Hypothalamus (tissue), 51 donors: ENCODE measurements at places on chromosomes 13 and 19.

DNA sequence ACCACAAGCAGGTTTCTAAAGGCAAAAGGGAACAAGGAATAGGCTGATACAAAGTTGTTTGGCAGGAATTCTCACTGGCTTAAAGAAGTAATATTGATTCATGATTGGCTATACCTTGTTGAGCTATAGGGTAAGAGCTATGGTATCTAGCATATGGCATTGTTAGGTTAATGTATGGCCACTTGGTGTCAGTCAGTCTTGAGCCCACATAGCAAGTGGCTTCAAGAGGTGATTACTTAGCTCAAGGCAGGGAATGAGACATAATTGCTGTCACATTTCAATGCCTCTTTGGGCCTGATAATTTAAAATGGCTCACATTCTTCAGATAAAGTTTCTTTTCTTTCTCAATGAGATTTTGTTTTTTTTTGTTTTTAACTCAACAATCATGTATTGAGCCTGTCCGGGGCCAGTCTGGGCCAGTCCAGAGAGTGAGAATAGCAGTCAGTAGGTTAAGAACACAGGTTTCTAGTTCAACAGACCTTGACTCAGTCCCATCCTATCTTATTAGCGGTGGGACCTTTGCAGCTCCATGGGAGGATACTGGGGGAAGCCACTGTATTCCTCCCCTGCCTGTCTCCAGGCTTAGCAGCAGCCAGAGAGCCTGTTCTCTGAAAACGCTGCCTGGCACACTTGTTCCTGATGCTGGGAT lies 45.8 kb upstream of the RCBTB2 start:
- no peak for DNase-seq

DNA sequence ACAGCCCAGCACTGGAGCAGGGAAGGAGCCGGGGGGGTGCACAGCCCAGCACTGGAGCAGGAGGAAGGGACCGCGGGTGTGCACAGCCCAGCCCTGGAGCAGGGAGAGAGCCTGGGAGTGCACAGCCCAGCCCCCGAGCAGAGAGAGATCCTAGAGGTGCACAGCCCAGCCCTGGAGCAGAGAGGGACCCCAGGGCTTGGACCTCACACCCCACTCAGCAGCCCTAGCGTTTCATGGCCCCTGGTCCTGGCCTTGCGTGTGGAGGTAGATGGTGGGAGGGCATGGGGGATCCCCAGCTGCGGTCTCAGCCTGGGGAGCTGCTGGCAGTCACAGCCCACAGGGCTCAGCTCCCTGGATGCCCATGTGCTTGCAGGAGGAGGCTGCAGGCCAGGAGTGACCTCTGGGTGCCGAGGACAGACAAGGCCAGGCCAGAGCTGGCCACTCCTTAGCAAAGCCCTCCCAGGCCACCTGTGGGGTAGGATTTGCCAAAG lies 25.1 kb downstream of the GAS6 start:
- no peak for DNase-seq

GRCh38 chr13:29845440-29846056 lies 4.9 kb downstream of the UBL3 start:
- no peak for DNase-seq

GRCh38 chr19:45598267-45599001 lies 3.6 kb downstream of the GPR4 start:
- no peak for DNase-seq

DNA sequence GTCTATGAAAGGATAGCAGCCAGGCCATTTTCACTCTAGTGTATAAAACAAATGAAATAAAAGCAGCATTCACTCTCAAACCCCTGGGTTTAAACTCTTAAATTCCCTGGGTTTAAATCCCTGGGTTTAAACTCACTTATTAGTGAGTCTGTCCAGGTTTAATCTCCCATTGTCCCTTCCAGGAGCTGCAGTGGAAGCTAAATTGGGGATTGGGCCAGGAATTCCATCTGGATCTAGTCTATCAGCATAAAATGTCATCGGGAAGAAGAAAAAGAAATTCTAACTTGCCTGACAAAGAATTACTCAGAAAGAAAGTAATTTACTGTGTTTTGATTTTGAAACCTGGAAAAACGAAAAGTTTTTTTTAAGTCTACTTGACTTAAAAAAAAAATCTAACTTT lies 54.8 kb downstream of the FRY start:
- DNase-seq: no peak

- no peak for DNase-seq
Observed at GRCh38 chr19:18594096-18594823, 5.7 kb downstream of the REX1BD start.

GRCh38 chr19:18053576-18054219 lies 33.0 kb downstream of the IL12RB1 start:
- DNase-seq: no peak

GRCh38 chr13:27504128-27504867 lies 53.9 kb upstream of the MTIF3 start:
- DNase-seq: no peak

DNA sequence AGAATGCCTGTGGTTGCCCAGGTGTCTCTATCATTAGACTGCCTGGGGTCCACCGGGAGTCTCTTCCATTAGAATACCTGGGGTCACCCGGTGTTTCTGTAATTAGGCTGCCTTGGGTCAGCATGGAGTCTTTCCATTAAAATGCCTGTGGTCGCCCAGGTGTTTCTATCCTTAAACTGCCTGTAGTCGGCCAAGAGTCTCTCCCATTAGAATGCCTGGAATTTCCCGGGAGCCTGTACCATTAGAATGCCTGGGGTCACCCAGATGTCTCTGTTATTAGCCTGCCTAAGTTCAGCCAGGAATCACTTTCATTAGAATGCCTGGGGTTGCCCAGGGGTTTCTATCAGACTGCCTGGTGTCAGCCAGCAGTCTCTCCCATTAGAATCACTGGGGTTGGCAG lies 1492.8 kb downstream of the UQCRFS1 start:
- no peak for DNase-seq

GRCh38 chr13:109790086-109790485 lies 3.7 kb upstream of the IRS2 start:
- DNase-seq: no peak

GRCh38 chr13:34762312-34762711 lies 179.8 kb upstream of the NBEA start:
- no peak for DNase-seq

GRCh38 chr13:109790942-109791605 lies 4.7 kb upstream of the IRS2 start:
- DNase-seq: no peak

DNA sequence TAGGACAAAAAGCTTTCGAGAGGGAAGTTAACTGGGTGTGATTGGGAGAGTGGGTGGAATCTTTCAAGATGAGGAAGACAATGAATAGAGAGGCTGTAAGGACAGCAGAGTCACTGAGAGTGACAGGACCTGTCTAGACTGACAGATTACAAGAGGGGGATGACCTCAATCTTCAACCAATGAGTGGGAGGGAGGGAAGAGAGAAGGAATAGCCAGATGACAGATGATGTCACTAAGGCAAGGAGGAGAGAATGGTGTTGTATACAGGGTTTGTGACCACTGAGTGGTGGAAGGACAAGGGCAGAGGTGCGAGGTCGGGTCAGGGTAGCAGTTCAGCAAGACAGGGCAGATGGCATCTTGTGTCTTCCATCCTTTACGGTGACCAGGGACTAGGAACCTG lies 5.8 kb upstream of the ILF3 start:
- DNase-seq: no peak

GRCh38 chr13:35342440-35342839 lies 134.0 kb downstream of the MAB21L1 start:
- no peak for DNase-seq

DNA sequence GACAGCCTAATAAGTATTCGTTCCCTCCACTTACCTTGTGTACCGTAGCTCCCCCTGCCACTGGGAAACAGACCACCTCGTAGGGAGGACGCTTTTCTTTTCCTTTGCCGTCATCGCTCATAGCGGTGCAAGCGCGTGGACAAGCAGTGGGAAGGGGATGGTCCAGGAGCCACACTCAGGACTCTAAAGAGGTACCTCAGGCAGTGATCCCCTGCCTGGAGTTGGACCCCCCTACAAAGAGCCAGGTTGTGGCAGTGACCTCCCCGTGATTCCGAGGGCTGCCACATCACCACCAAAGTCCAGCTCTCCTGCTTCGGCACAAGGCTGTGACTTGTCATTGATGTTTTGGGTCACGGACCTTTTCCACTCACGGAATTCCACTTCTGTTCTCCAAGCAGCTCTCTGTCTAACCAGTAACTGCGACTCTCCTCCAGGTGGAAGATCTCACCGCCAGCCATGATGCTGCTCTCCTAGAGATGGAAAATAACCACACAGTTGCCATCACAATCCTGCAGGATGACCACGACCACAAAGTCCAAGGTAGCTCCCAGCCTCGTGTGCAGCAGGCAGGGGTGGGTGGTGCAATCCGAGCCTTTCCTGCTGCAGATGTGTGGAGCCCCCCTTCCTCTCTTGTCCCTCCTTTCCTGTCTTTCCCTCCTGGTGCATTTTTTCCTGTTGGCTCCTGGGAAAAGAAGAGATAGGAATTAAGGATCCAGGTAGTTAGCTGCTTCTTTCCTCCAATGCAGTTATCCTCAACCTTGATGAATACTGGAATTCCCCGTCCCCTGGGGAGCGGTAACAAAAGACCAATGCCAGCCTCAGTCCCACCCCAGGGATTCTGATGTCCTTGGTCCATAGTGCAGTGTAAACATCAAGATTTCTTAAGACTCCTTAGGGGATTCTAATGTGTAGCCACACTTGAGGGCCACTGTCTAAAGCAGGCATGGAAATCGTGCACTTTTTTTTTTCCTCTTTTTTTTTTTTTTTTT lies 107.7 kb downstream of the SLC7A1 start:
- no peak for DNase-seq

DNA sequence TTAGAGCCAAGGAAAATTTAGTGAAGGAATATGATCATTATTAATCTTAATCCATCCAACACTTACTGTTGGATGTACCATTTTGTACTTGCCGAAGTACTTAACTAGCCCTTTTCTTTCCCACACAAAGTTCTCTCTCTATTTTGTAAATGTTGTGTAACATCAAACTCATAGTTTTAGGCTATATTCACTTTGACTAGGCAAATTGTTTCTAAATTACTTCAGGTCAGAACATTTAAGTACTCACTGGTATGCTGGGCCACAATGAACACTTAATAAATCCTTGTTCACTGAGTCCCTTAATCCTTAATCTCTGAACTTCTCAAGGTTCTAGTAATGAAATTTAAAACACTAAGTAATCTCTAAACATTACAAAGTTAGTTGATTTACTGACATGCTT lies 49.3 kb upstream of the EEF1AKMT1 start:
- no peak for DNase-seq

- no peak for DNase-seq
Observed at GRCh38 chr13:102648046-102648445, 46.8 kb downstream of the METTL21C start.

- no peak for DNase-seq
Observed at GRCh38 chr13:76991432-76991795, 467 bp upstream of the CLN5 start.

DNA sequence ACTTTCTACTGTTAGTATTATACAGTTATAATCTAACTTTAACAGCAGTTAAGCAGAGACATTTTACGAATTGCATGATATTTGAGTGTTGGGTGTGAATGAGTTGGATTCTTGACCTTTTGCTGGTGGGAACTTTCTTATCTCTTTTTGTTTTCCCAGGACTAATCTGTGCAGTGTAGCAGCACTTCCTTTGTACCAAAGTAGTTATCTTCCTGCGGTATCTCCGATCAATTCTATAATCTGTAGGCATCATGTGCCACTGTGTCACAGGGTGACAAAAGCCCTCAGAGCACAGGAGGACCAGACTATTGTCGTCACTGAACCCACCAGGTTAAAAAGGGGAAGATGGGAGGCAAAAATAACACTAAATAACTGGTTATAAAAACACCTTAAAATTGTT lies 823.5 kb downstream of the GPC5 start:
- DNase-seq: no peak

DNA sequence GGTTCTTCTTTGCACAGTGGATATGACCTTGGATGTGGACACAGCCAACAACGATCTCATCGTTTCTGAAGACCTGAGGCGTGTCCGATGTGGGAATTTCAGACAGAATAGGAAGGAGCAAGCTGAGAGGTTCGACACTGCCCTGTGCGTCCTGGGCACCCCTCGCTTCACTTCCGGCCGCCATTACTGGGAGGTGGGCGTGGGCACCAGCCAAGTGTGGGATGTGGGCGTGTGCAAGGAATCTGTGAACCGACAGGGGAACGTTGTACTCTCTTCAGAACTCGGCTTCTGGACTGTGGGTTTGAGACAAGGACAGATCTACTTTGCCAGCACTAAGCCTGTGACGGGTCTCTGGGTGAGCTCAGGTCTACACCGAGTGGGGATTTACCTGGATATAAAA lies 9.4 kb downstream of the RFPL4AL1 start:
- DNase-seq: no peak

DNA sequence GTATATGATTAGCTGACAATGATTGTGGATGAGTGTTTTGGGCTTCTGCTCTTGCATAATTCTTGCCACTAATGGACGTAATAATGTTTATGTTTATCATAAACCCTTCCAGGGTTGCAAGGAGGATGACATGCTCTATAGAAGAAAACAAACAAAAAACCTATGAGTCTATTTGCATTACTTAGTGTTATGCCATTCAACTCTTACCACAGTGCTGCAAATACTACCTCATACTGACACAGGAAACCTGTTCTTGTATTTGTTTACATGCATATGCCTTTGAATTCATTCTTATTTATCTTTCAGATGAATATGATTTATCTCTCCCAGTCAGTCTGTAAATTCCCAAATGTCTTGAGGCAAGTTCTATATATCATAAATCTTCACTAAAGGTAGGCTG lies 39.6 kb upstream of the FREM2 start:
- DNase-seq: no peak

GRCh38 chr19:4456843-4457653 lies 546 bp downstream of the UBXN6 start:
- peak; percentile 52 for DNase-seq

- DNase-seq: no peak
Observed at GRCh38 chr13:93430381-93430780, 203.8 kb downstream of the GPC6 start.

DNA sequence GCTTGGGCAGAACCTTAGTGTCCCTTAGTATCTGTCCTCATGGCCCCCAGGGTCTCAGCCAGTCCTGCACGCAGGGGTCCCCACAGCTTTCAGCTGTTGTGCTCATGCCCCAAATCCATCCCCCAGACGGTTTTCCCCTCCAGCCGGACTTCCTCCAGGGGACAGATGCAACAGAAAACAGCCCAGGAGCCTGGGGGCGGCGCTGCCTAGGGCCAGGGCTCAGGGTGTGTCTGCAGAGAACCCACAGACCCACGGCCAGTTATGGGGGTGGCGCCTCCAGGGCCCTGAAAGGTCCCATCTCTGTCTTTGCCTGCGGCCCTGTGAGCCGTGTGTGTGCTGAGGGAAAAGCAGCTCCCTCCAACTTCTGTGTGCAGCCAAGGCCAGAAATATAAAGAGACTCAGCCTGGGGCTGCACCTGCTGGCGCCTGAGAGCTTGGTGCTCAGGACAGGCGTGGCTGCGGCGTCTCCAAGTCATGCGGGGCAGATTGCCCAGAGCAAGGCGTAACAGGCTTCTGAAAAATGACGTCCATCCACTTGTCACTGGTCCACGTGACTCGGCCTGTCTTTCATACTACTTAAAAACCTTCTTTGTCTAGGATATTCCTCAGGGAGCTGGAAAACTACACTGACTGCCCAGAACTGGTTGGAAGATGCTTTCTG lies 22.1 kb upstream of the F7 start:
- peak; percentile 63 for DNase-seq

GRCh38 chr19:19417046-19417445 lies 11.6 kb downstream of the GATAD2A start:
- DNase-seq: no peak

- peak; percentile 63 for DNase-seq
Observed at GRCh38 chr19:2478278-2478755, 2.4 kb downstream of the GADD45B start.

- DNase-seq: no peak
Observed at GRCh38 chr13:108166078-108166477, 49.3 kb downstream of the LIG4 start.
